ENCODE measurements at places on chromosomes 12 and 14.

DNA sequence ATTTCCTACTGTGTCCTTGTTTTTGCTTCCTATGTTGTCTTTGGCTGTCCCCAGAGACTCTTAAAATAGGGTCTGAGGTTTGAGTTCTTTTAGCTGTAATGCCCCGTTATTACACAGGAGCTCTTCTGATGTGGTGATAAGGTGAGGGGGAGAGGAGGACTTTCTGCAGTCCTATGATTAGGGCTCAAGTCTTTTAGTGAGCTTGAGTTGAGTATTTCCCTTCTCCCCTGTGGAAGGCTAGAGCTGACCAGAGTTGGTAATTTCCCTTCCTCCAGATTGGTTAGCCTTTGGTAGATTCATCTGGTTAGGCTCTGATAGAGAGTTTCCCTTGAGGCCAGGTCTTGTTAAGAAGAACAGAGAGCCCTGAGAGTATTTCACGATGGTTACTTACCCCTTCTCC lies 4.3 kb upstream of the HIF1A start:
- DNase-seq: no peak

- DNase-seq: no peak
Observed at GRCh38 chr14:68770553-68771286, 22.1 kb downstream of the ZFP36L1 start.

- DNase-seq: no peak
Observed at GRCh38 chr14:95486875-95487668, 29.4 kb downstream of the SYNE3 start.

DNA sequence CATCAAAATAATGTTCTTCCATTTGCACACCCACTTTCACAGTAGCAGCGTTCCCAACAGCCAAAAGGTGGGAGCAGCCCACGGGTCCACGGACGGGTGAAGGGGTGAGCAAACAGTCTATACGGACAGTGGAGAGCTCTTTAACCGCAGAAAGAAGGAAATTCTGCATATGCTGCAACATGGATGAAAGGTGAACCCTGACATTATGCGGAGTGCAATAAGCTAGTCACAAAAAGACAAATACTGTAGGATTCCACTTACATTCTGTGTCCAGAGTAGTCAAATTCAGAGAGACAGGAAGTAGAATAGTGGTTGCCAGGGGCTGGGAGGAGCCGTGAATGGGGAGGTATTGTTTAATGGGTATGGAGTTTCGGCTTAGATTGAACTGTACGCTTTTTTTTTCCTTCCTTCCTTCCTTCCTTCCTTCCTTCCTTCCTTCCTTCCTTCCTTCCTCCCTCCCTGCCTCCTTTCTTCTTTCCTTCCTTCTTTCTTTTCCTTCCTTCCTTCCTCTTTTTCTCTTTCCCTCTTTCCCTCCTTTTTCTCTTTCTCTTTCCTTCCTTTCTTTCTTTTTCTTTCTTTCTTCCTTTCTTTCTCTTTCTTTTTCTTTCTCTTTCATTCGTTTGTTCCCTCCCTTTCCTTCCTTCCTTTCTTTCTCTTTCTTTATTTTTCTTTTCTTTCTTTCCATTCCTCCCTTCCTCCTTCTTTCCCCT lies 15.8 kb upstream of the ANKRD9 start:
- DNase-seq: no peak
